Activated CD4-positive, alpha-beta memory T cell treated with anti-CD3 and anti-CD28 coated beads for 36 hours (primary cell): ENCODE measurements at places on chromosomes 5 and 9. TPM values are rescaled to one million over a fixed set of nuclear protein-coding genes. Genes with fewer than 3 reads are reported as not detected.

GABBR2 gene
- not detected for total RNA-seq

GABRA1 gene
- total RNA-seq = not detected

TAF11L10 gene
- not detected for total RNA-seq

SPARC gene
- total RNA-seq = not detected

HMGXB3 gene
- 31.3 TPM for total RNA-seq

LVRN gene
- 0.10 TPM for total RNA-seq

PPP3R2 gene
- total RNA-seq = not detected

PAX5 gene
- 0.15 TPM for total RNA-seq

C5orf46 gene
- total RNA-seq = not detected

ZNF658 gene
- total RNA-seq = 2.5 TPM

KCNMB1 gene
- not detected for total RNA-seq

ZNF346 gene
- total RNA-seq = 15.6 TPM

OR1J2 gene
- not detected for total RNA-seq

LSM11 gene
- total RNA-seq = 7.4 TPM

ADAMTS6 gene
- total RNA-seq = 0.44 TPM

IPPK gene
- total RNA-seq = 10.8 TPM

DNM1 gene
- 1.1 TPM for total RNA-seq
